Esophagus mucosa (tissue), 1 donor: ENCODE measurements at places on chromosomes 13 and 19.
A peak's percentile ranks its signal among the peaks of the same experiment; 100 is the strongest.

DNA sequence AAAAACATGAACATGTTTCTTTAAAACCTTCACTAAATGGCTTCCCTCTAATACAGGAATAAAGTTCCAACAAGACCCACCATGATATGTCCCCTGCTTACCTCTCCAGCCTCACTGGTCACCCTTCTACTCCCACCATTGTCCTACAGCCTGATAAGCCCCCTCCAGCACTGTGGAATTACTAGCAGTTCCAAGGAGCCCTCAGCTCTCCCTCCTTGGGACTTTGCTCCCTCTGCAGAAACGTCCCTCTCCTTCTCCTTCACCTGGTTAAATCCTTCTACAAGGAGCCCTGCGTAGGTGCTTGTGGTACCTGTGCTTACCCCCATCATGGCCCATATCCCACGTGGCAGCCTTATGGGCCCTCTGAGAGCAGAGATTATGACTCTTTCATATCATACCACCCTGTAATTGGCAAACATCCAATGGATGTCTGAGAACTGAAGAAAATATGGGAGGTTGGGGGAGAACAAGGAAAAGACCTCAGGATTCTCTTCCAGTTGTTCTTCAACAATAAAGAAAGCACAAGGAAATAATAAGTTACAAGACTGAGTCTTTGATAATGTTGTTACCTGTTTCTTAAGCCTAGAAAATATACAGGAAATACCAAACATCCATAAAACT, 26.1 kb upstream of the DOCK9 start:
- no peak for ATAC-seq

DNA sequence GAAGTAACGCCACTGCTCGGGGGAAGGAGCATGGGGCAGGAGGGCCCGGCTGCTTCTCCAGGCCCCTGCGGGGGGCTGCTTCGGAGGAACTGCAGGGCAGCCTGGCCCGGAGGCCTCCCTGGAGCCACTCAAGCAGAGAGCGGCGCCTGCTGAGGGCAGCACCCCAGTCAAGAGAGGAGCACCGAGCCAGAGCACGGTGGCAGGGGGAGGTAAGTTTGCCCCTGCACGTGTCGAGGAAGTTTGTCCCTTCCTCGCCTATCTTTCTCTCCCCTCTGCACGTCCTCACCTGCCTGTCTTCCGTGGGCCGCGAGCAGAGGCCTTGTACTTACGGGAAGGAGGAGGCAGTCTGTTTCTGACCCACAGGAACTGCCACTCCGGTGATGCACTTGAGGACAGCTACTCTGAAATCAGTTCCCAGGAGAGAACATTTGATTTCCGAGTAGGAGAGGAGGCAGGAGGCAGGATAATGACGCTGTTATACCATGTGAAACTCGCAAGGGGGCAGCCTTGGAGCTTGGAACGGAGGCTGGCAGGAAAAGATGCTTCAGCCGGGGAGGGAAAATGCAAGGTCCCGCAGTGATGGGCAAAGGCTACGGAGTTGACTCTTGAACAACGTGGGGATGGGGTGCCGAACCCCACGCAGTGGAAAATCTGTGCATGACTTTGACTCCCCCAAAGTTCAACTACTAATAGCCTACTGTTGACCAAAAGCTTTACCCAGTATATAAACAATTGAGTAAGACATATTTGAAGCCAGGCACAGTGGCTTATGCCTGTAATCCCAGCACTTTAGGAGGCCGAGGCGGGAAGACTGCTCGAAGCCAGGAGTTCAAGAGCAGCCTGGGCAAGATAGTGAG, 5.0 kb downstream of the FFAR1 start:
- ATAC-seq = peak; percentile 81

DNA sequence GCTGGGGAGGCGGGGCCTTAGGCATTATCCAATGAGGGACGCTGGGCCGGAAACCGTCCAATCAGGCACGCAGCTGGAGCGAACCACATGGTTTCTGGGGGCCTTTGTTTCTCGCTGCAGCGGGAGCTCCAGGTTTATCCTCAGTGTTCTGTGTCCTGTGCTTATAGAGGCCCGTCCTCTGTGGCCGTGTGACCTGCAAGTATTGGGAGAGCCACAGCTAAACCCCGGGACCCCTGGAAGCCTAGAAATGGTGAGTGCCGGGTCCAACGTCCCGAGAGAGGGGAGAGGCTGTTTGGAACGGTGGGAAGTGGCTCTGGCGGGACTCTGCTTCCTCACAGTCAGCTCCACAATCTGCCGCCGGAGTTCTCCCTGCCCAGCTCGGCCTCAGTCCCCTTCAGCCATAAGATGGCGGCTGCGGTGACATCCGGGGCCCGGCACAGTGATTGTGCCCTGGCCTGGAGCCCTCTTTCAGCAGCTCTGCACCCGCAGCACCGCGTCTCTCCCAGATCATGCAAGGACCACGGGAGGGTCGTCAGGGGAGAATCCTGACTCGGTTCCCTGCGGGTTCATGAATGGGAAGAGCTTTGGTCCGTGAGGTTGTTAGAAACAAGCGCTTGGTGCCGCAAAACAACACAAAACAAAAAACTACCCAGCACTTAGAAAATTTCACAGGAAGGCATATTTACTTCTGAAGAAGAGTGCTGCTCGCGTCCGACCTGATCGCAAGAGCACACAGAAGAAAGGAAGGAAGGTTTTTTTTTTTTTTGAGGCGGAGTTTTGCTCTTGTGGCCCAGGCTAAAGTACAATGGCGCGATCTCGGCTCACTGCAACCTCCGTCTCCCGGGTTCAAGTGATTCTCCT, at the start of gene ZNF253:
Gene ZNF253, plus strand, starts transcription at position 133 of the 861 bp plus-strand sequence. Its CDS starts 115 bp downstream, at position 248.
- peak; percentile 100 for ATAC-seq

- ATAC-seq = peak; percentile 80
Measured at GRCh38 chr13:112761701-112762689, 72.2 kb downstream of the ATP11A start.

- peak; percentile 28 for ATAC-seq
Measured at GRCh38 chr19:7492142-7492541, 3.3 kb upstream of the PEX11G start.

- no peak for ATAC-seq
Measured at GRCh38 chr19:43311706-43312105, 41.8 kb upstream of the CD177 start.

DNA sequence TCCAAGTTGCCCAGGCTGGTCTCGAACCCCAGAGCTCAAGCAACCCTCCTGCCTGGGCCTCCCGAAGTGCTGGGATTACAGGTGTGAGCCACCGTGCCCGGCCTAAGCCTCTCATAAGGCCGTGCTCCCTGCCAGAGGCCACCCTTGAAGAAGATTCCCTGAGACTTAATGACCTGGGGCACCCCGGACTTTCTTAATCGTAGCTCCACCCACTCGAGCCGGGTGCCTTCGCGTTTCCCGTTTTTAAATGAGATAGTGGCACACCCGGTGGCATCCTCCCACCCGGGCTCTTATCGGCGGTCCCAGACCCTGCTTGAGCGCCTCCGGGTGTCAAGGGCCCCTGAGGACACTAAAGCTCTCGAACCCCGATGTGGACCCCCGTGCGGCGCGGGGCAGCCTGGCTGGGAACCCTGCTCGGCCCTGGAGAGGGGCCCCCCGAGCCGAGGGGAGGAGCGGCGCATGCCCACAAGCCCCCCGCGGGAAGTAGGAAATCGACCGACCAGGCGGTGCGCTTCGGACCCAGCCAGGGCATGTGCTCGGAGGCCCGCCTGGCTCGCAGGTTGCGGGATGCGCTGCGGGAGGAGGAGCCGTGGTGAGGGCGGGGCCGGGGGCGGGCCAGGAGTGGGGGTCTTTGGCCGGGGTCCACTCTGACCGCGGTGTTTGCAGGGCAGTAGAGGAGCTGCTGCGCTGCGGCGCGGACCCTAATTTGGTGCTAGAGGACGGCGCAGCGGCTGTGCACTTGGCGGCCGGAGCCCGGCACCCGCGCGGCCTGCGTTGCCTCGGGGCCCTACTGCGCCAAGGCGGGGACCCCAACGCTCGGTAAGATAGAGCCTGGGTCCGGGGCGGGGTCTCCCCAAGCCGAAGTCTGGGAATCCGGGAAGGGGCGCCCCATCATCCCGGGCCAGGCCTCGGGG, at the start of gene ANKLE1:
Gene ANKLE1, plus strand, starts transcription at position 511 of the 914 bp plus-strand sequence. Its CDS starts 20 bp downstream, at position 531.
- peak; percentile 23 for ATAC-seq

- ATAC-seq = no peak
Measured at GRCh38 chr13:40168425-40169166, 497.8 kb downstream of the FOXO1 start.

DNA sequence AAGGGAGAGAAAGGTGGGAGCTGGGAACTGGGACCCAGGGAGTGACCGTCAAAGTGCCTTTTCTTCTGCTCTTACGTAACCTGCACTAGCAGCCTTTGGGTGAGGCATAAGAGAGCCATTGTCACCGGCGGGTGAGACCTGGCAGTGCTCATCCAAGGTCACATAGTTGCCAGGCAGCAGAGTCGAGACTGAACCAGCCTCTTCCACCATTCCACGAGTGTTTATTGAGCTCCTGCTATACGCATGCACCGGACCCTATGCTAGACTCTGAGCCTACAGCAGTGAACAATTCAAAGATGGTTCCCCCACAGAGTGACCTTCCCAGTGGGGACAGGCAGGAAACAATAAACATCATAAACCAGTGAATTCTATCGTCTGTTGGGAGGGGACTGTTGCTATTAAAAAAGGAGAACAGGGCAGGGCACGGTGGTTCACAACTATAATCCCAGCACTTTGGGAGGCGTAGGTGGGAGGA, 18.6 kb upstream of the STRN4 start:
- ATAC-seq = peak; percentile 69

- no peak for ATAC-seq
Measured at GRCh38 chr19:51434456-51434855, 17.0 kb upstream of the SIGLEC10 start.

DNA sequence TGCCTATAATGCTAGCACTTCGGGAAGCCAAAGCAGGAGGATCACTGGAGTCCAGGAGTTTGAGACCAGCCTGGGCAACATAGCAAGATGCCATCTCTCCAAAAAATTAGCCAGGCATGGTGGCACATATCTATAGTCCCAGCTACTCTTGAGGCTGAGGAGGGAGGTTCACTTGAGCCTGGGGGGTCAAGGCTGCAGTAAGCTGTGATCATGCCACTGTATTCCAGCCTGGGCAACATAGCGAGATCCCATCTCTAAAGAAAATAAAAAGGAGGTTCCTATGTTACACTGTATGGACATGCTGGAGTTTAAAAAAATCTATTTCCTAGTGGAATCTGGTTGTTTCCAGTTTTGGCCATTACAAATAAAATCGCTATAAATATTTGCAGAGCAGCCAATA, 2.6 kb downstream of the CAB39L start:
- no peak for ATAC-seq

GRCh38 chr19:22530042-22530441, 104.1 kb upstream of the ZNF492 start:
- ATAC-seq = no peak

DNA sequence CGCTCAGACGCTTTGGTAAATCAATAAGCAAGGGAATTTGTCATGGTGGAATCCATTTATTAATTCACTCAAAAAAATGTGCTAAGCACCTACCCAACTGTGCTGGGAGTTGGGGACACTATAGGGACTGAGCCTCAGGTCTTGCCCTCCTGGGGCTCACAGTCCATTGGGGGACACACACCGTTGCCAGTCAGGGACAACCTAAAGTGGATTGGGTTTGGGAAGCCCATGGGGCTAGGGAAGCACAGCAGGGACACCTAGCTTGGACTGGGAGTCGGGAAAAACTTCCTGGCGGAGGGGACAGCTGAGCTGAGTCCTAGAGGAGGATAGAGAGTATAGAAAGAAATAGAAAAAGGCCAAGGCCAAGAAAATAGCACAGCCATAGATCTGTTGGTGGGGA, 8.5 kb downstream of the FOSB start:
- ATAC-seq = no peak

DNA sequence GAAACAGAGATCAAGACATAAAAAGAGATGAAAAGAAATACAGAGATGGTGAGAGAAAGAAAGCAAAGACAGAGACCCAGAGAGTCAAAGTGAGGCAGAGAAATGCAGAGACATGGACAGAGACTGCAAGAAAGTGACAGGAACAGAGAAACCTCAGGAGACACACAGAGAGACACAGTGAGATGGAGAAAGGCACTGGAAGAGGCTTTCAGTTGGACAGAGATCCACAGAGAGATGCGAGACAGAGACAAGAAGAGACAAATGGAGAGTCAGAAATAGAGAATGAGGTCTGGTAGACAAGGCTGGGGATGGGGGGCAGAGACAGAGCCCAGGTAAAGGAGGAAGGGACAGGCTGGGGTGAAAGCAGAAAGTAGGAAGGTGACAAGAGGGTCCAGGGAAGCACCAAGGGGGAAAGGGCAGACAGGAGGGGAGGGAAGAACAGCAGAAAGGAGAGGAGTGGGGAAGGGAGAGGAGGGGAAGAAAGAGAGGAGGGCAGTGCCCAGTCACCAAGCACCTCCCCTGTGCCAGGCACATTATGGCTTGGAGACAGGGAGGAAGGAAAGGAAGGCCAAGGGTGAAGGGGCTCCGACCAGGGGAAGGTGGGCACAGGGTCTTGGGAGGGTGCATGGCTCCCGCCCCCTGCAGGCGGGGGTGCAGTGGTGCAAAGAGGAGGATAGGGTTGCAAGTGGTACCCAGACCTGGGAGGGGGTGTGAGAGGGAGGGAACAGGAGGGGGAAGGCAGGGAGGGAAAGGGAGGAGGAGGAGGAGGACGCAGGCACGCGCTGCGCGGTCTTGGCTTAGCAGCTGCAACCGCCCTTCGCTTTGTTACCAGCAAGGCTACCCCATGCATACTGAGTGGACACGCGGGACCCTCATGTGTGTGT, 38.4 kb downstream of the DEDD2 start:
- no peak for ATAC-seq

- no peak for ATAC-seq
Measured at GRCh38 chr13:32993145-32993544, 23.1 kb upstream of the KL start.

- no peak for ATAC-seq
Measured at GRCh38 chr13:20848944-20849343, 53.6 kb downstream of the XPO4 start.

DNA sequence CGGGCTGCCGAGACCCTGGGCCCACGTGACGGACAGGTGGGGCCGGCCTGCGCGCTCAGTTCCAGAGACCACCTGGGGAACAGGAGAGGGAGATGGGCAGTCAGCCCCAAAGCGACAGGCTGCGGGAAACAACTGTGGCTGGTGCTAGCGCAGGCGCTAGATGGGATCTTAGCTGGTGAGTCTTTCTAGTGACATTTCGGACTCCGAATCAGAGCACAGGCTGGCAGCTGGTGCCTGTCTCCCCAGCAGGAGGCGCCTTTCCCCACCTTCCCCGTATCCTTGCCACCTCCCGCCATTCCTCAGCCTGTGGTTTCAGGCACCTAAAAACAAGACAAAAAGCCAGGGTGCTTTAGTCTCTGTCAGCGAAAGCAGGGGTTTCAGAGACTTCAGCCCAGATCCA, 19.4 kb upstream of the RANBP3 start:
- ATAC-seq = no peak

DNA sequence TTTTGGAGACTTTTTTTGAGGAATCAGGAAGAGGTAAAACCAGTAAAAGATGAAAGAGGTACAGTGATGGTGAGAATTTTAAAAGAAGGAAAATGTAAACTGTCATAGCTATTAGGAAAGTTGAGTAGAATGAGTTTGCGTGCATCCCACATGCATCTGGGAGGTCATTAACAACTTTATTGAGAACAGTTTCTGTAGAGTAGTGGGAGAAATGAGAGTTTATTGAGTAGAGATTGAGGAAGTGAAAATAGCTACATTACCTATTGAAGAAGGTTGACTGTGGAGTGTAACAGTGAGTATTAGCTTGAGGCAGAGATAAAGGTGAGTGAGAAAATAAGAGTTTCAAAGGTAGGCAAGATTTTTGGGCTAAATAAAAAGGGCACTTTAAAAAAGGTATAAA, 38.7 kb downstream of the BRCA2 start:
- ATAC-seq = no peak
